ENCODE measurements at places on chromosomes 6 and 20.
A peak's percentile ranks its signal among the peaks of the same experiment; 100 is the strongest.

- DNase-seq, result no peak
Measured at GRCh38 chr20:23456409-23456808, 3.7 kb upstream of the CST11 start.

DNA sequence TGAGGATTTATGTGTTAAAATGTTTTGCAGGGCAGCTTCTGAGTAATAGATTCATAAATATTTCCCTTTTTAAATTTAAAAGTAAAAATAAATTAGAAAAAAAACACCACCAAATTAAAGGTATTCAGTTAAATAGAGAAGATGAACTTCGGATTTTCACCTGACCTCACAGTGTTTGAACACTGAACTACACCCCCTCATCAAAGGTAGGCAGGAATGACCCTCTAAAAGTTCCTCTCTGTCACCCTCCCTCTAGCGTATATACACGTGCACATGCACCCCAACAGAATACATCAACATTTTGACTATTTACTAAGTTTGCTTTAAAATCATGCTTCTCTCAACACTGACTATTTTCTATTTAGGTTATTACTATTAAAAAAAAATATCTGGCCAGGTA, 528.3 kb downstream of the QKI start:
- no peak for DNase-seq

- DNase-seq, result no peak
Measured at GRCh38 chr6:43412541-43412940, 14.8 kb upstream of the ABCC10 start.

- DNase-seq, result peak; percentile 53
Measured at GRCh38 chr20:46272389-46273047, 35.8 kb downstream of the CDH22 start.

DNA sequence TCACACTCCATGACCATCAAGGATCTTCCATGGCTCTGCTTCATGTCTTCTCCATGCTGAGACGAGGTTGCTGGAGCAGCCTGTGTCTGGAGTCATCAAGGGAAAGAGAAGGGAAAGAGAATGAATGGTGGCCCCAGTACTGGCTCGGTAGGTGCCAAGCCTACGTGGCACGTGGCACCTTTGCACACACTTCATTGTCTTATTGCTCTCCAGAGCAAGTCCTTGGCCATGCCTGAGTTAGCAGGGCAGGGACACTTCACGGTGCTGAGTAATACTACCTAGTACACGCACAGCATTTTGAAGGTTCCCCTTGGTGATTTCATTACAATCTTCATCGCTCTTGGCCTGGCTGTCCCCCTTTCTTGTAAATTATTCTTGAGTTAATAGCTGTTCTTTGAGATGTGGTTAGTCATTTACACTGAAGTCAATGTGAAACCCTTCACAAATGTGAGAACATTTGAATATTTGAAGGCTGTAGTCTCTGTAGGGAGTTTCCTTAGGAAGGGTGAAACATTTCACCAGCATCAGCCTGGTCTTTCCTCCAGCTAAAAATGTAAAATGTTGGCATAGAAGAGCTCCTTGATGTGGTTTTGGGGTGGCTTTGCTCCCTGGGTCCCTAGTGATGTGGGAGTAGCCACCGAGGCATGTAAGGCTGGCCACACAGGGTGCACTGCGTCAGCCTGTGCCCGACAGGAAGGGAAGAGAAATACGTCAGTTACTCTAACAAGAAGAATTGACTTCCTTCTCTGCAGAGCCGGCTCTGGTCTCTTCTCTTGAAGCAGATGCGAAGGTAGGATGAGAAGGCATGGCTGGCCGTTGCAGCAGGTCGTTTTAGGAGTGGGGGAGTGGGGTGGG, at the start of gene SYTL3:
TSS of gene SYTL3 (plus strand) at position 766 of the 855 bp plus-strand sequence. CDS start 13,215 bp downstream, outside the sequence.
- DNase-seq, result no peak

GRCh38 chr6:33762713-33763112, 16.0 kb upstream of the IP6K3 start:
- no peak for DNase-seq

DNA sequence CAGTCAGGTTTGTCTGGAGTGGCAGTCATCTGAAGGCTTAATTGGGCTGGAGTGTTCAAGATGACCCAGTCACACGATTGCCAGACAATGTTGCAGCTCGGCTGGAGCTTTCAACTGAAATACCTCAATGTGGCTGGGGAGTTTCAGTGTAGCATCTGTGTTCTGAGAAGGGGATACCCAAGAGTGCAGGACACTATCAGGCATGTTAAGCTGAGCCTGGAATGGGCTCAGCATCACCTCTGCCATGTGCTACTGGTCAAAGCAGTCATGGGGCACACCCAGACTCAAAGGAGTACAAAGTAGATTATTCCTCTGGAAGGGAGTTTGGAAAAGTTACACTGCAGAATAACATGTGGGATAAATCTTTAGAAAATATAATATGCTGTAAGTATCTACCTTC, 363.9 kb downstream of the KIF16B start:
- DNase-seq, result no peak

All from cerebellar cortex (tissue), 1 donor.